Ovary (tissue), 10 donors: ENCODE measurements at places on chromosomes 11 and 22.

DNA sequence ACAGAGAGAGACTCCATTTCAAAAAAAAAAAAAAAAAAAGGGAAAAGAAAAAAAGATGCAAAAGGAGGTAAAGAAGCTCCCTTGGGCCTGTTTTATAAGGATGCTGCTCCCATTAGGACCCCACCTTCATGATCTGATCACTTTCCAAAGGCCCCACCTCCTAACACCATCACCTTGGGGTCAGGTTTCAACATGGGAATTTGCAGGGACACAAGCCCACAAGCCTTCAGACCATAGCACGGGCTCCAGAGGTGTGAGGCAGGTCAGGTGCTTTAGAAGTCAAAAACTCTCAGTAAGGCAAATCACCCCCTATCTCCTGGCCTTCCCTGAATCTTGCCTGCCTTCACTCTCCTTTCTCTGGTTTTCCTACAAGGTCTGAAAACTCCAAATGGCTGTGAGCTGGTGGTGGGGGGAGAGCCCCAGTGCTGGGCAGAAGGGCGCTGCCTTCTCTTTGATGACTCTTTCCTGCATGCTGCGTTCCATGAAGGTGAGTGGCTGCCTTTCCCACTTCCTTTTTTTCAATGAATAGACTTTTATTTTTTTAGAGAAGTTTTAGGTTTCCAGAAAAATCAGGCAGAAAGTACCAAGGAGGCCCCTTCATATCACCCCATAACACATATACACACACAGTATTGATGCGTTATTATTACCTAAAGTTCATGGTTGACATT, 13.2 kb downstream of the ASPHD2 start:
- DNase-seq, result no peak

DNA sequence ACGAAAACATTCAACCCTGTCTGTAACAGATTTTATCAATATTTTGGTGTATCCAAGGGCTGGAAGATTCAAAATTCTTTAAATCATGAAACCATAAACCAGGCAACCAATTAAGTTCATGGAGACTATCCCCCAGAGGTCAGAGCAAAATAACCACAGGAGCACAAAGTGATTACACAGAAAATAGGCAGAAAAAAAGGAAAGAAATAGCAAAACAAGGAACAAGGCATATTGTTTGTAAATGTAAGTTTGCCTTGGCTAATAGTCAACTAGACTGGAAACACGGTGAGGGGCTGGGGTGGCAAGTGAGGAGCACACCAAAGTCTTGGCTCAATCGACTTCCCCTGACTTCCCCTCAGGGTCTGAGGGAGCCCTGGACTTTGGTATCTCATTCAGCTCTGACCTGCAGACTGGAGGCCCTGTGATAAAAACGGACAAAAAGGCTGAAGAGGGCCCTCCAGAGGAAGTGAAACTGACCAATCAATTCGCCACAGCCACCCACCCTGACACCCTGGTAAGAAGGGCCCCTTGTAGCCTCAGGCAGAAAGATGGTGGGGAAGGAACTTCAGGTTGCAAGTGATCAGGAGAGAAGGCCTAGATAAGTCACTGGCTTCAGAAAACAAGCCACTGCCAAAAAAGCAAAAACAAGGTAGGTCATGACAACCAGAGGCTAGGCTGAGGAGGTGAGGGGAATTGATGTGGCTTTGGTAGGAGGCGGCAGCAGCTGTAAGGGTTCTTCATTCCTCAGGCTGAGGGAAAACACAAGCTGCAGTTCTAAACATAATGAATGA, 1.8 kb downstream of the SIK3 start:
- no peak for DNase-seq

- DNase-seq, result no peak
Observed at GRCh38 chr22:36471341-36471821, 10.1 kb downstream of the TXN2 start.

- no peak for DNase-seq
Observed at GRCh38 chr11:122671400-122671891, 15.9 kb downstream of the UBASH3B start.

DNA sequence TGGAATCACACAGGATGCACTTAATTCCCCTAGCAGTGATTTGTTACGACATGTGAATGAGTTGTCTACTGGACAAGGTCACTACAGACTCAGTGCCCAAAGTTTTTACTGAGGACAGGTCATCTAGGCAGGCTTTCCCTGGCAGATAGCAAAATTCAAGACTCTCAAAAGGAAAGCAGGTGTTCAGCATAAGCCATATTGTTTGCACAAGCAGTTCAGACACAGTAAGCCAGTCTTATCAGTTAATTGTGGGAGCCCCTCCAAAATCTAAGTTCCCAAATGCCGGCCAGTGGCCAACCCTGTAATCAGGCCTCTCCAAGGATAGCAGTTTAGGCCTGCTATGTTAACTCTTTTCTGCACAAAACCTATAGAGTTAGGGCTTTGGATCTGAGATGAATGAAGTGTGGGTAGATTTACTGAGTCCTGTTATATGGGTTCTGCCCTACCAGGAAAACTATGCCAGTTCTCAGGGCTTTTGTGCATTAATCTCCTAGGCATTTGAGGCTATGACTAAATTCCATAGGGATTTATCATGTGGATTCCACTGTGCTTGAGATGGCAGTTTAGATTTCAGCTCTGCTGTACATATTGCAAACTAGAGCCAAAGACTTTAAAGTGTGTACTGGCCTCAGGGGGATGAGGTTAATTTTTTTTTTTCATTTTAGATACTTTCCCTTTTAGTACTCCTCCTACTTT, 4.8 kb upstream of the ARHGEF12 start:
- DNase-seq, result no peak

- no peak for DNase-seq
Observed at GRCh38 chr22:39999144-39999757, 4.5 kb downstream of the FAM83F start.

DNA sequence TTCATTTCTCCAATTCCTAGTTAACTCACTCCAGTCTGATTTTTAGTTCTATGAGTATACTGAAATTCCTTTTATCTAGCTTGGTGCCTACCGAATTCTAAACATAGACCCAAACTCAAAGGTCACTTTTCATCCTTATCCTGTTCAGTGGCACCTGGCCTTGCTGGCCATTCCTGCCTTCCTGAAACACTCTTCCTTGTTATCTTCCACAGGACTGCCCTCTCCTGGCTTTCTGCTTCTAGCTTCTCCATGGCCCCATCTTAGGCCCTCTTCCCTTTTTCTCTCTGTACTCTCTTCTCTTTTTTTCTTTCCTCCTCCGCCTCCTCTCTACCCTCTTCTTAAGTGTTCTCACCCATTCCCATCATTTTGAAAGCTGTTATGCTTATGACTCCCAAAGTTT, 87.3 kb downstream of the WNT11 start:
- DNase-seq, result no peak

DNA sequence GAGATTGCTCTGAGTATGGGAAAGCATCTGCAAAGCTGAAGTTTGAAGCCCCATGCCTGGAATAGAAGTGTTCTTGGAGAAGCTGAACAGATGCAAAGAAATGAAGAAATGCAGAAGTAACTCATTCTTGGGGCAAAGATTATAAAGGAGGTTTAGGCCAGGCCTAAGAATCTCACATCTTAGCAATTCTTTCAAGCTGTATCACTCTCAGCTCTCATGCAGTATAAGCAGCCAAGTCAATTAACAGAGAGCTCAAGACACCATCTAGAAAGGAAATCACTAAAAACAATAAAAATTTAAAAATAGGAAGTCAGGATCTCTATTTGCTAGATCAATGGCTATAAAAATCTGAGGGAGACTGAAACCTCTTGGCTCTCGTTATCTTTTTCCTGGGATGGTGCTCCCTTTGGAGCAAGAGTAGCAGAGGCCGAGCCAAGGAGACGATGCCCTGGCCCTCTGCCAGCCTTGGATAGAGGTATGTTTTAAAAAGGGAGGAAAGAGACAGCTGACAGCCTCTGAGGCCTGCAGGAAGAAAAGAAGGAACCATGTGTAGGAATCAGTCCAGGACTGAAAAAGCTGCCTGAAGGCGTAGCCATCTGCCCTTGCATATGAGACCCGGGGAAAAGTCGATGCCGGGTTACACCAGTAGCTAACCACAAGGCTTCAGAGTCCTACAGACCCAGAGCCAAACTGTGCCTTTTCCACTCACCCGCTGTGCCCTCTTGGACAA, 229.8 kb downstream of the BLID start:
- peak; percentile 79 for DNase-seq

DNA sequence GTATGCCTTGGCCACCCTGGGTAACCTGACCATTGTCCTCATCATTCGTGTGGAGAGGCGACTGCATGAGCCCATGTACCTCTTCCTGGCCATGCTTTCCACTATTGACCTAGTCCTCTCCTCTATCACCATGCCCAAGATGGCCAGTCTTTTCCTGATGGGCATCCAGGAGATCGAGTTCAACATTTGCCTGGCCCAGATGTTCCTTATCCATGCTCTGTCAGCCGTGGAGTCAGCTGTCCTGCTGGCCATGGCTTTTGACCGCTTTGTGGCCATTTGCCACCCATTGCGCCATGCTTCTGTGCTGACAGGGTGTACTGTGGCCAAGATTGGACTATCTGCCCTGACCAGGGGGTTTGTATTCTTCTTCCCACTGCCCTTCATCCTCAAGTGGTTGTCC, 2.7 kb downstream of the OR51D1 start:
- no peak for DNase-seq
